NAMALWA (cell line): ENCODE measurements at places on chromosomes 1 and 21.
A peak's percentile ranks its signal among the peaks of the same experiment; 100 is the strongest.

GRCh38 chr1:8815582-8816151, 1.8 kb downstream of the RERE start:
- DNase-seq: peak; percentile 67

GRCh38 chr1:8378178-8378577, 60.3 kb downstream of the SLC45A1 start:
- DNase-seq: no peak

- DNase-seq: peak; percentile 64
Measured at GRCh38 chr1:29706936-29707335, 470.6 kb downstream of the PTPRU start.

- no peak for DNase-seq
Measured at GRCh38 chr1:232180779-232181136, 449.2 kb downstream of the SIPA1L2 start.

GRCh38 chr1:8406011-8406410, 88.1 kb downstream of the SLC45A1 start:
- DNase-seq: no peak

DNA sequence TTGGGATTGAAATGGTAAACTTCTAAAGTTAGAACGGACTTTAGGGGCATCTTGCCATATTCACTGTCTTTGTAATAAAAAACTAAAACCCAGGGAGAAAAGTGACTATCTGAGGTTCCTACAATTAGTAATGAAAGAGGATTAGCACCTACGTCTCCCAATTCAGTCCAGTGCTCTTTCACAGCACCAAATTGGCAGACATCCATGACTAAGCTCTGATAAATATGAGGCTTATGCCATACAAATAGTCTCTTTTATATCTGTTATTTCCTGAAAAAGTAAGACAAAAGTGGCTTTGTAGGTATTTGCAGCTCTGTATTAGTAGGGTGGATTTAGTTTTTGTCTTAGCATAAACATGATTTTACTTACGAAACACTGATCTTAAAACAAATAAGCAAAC, 315.0 kb upstream of the NRIP1 start:
- no peak for DNase-seq

DNA sequence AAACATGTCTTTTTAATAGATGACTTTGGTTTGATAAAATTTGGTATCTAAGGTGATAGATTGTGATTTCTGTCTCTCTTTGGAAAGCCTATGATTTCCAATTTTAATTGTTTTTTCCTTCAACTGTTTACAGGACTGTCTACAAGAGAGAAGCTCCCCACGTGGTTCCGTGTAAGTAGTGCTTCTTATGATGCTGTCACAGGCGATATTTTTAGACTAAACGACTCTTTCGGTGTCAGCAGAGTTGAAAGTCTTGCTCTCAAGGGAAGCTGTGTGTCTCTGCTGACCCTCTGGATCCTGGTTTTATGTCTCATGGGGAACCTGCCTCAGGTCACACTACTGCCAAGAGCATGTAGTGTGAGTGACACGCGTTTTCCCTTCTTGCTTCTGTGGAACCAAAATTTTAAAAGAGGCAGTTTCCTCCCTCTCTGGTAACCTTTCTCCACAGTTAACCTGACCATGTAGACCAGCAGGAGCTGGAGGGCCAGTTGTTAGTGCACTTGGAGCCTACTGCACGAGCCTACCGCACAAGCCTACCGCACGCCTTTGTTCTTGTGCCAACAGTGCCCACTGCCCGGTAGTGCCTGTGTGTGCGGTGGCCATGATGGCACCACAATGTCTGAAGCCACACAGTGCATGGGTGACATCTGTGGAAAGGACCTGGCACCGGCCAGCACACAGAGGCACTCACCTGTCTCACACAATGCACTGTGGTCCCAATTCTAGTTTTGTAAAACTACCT, 91.9 kb downstream of the PCBP3 start:
- no peak for DNase-seq

- DNase-seq: no peak
Measured at GRCh38 chr21:42486072-42486471, 10.0 kb downstream of the RSPH1 start.

GRCh38 chr1:168498159-168498631, 45.6 kb downstream of the XCL2 start:
- DNase-seq: no peak
